ENCODE measurements at places on chromosomes 6 and 20. TPM values are rescaled to one million over a fixed set of nuclear protein-coding genes. Genes with fewer than 3 reads are reported as not detected.

RUNX2 gene
- 2.1 TPM for total RNA-seq

GRCh38 chr20:44355498-44356352 lies at the start of gene HNF4A:
Gene HNF4A (plus strand): TSS chr20:44355699. CDS start chr20:44355805, 106 bp downstream.
- H3K4me3 ChIP-seq, result no peak within 1 kb of the TSS
- H3K27ac ChIP-seq, result no peak within 1 kb of the TSS
- DNase-seq, result no peak
- no peaks in the 10 kb centered on the region for H3K36me3 ChIP-seq

DNA sequence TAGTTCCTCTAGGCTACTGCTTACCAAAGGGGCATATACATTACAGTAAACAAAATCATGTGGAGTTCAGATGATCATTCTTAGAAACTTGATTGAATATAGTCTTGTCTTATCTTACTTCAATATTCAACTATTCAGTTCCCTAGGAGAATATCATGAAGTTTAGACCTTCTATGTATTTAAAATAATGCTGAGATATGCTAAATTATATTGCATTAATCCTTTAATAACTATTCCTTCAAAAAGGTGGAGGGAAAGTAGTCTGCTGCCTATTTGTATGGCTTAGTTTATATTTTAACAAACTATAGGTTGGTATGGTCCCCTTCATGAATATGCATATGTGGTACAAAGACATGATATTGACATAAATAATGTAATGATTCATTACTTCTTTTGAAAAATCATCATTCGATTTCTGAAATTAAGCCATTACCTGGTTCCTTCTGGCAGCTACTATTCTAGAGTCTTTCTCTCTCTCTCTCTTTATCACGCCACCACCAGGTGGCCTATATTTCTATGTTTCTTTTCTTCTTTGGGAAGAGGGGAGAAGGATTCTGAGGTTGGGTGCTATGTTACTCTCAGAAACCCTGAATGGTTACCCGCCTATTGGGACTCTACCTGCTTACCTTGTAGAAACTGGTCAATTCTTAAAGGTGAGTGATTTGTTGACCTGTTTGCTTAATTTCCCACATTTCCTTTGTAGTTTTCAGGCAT lies 855.8 kb downstream of the HACE1 start:
- H3K27ac ChIP-seq, result no peak overlapping the region
- H3K27me3 ChIP-seq, result no peaks in the 10 kb centered on the region
- no peak for DNase-seq
- H3K4me1 ChIP-seq, result no peaks in the 10 kb centered on the region
- no peak overlapping the region for H3K4me3 ChIP-seq

- no peaks in the 10 kb centered on the region for H3K36me3 ChIP-seq
- no peaks in the 10 kb centered on the region for H3K27me3 ChIP-seq
- peak overlapping the region; percentile 18 for H3K4me3 ChIP-seq
- H3K4me1 ChIP-seq, result peaks cover 18% of the 10 kb centered on the region
These were observed 103.2 kb upstream of the SUPT3H start for GRCh38 chr6:45480752-45481415.

FNDC11 gene
- total RNA-seq, result 1.0 TPM

- peak within 1 kb of the TSS; percentile 62 for H3K27ac ChIP-seq
- no peak for DNase-seq
- H3K4me3 ChIP-seq, result peak within 1 kb of the TSS; percentile 36
- no peaks in the 10 kb centered on the region for H3K27me3 ChIP-seq
These were observed at the start of gene RAET1E for GRCh38 chr6:149897855-149898744. Gene RAET1E (minus strand): TSS chr6:149898113. CDS start chr6:149890901, 7,212 bp downstream.

DNA sequence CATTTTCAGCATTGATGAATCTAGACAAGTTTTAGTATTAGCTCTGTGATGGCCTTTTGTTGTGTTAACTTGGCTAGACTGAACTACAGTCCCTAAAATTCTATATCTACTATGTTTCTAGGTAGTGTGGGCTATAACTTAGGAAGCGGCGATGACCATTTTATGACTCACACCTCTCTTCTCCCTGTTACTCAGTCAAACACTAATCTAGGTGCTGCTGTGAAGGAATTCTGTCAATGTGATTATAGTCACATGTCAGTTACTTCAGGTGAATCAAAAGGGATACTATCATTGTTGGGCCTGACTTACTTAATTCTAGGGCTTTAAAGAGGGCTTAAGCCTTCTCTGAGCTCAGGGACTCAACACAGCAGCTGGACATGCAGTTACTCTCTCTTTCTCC lies 691.5 kb upstream of the MAP3K7 start:
- no peaks in the 10 kb centered on the region for H3K4me1 ChIP-seq
- no peak overlapping the region for H3K4me3 ChIP-seq
- no peak overlapping the region for H3K27ac ChIP-seq

C20orf144 gene
- total RNA-seq, result under 0.01 TPM

DNA sequence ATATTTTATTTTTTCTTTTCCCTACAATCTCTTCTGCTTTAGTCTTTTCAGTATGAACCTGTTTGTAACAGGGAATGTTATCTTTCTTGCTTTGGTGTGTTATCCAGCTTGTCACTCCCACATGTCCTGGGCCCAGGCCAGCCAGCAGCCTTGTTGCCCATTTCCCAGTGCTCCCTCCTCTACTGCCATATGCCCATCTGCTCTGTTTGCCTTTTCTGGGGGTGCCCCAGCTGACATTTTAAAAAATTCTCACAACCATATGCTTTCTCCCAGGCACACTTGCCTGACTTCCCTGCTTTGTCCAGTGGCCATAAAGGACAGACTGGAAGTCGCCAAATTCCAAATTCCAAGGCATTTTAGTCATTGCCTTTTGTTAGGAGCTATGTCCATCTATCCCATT lies 23.6 kb upstream of the LMBRD1 start:
- DNase-seq, result no peak
- H3K4me1 ChIP-seq, result no peaks in the 10 kb centered on the region
- H3K4me3 ChIP-seq, result no peak overlapping the region
- H3K27me3 ChIP-seq, result no peaks in the 10 kb centered on the region
- no peak overlapping the region for H3K27ac ChIP-seq
- H3K36me3 ChIP-seq, result no peaks in the 10 kb centered on the region

All from fibroblast of lung (primary cell).